ENCODE measurements at places on chromosomes 12 and 14.

GRCh38 chr14:37036669-37037341, 135.6 kb downstream of the SLC25A21 start:
- DNase-seq = no peak
- no peak overlapping the region for H3K4me3 ChIP-seq
- no peaks in the 10 kb centered on the region for H3K4me1 ChIP-seq
- no peak overlapping the region for H3K27ac ChIP-seq

GRCh38 chr14:90844321-90844720, 28.1 kb upstream of the TTC7B start:
- H3K4me1 ChIP-seq = no peaks in the 10 kb centered on the region
- no peak overlapping the region for H3K4me3 ChIP-seq
- no peaks in the 10 kb centered on the region for H3K27me3 ChIP-seq

GRCh38 chr14:94048691-94049624, 22.8 kb downstream of the OTUB2 start:
- no peak for DNase-seq
- no peak overlapping the region for H3K27ac ChIP-seq
- H3K4me3 ChIP-seq = no peak overlapping the region

DNA sequence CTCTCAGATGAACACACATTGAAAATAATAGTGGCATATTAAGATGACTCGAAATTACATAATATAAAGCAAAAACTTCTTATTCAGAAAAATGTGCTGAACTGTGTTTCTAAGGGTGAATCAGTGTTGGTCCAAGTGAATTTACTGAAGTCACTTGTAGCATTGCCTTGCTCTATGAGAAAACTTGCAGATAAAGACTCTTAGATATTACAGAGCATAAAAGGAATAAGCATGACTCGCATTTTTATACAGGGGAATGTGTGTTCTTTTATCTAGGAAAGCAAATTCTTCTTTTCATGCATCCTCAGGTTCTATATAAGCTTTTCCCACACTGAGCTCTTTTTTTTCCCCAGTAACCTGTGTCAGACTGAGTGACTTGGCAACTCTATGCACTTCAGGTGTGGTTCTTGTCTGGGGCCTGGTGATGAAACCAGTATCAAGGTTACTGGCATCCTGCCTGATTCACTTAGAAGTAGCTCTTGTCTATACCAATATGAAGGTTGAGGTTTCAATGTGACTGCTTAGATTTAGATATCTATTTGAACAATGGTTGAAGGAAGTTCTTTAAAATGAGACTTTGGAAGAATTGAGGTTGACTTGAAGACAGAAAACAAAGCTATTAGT, 76.1 kb downstream of the OTOGL start:
- no peaks in the 10 kb centered on the region for H3K36me3 ChIP-seq
- H3K27ac ChIP-seq = no peak overlapping the region
- no peaks in the 10 kb centered on the region for H3K4me1 ChIP-seq
- no peak overlapping the region for H3K4me3 ChIP-seq

- DNase-seq = no peak
- H3K27me3 ChIP-seq = no peaks in the 10 kb centered on the region
- H3K4me1 ChIP-seq = peaks cover 63% of the 10 kb centered on the region
- no peak overlapping the region for H3K4me3 ChIP-seq
- H3K27ac ChIP-seq = no peak overlapping the region
These were observed 30.1 kb downstream of the MED13L start for GRCh38 chr12:116247377-116247776.

- peaks cover 19% of the 10 kb centered on the region for H3K4me1 ChIP-seq
- no peaks in the 10 kb centered on the region for H3K27me3 ChIP-seq
- peak; percentile 72 for DNase-seq
- H3K36me3 ChIP-seq = no peaks in the 10 kb centered on the region
These were observed 24.8 kb upstream of the YY1 start for GRCh38 chr14:100213956-100214769.

DNA sequence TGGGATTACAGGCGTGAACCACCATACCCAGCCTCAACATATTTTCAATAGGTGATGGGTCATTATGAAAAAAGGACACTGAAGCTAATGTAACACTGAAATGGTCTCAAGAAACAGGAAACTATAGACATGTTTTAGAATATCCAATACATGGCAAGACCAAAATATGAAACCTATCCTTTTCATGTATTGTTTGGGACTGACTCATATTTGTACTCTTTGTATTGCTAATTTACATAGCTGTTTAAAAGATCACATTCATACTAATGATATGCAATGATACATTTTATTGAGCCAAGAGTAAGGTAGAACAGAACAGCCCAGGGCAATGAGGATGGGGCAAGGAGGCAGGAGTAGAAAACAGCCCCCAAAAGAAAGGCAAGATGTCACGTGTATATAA, 32.6 kb downstream of the RESF1 start:
- H3K27ac ChIP-seq = no peak overlapping the region
- peaks cover 14% of the 10 kb centered on the region for H3K36me3 ChIP-seq
- no peaks in the 10 kb centered on the region for H3K4me1 ChIP-seq
- H3K27me3 ChIP-seq = no peaks in the 10 kb centered on the region
- H3K4me3 ChIP-seq = no peak overlapping the region

DNA sequence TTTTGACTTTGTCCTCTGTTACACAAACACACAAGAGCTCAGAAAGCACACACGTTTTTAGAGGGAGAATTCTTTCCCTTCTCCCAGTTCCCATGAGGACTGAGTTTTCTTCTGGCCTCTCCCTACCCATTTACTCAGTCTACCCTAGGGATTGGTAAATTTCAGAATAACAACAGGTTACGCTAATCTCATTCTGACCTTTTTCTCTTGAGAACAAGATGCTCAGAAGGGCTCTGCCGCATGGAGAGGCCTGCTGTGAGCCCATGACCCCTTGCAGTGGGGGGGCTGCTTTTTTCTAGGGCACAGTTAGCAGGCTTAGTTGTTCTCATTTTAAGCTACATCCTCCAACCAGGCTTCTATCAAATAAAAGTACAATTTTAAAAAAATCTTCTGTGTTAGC, 69.5 kb downstream of the GPR135 start:
- no peaks in the 10 kb centered on the region for H3K4me1 ChIP-seq
- no peaks in the 10 kb centered on the region for H3K27me3 ChIP-seq
- no peaks in the 10 kb centered on the region for H3K36me3 ChIP-seq
- H3K4me3 ChIP-seq = no peak overlapping the region
- DNase-seq = no peak

GRCh38 chr12:131222329-131223139, 268.8 kb downstream of the ADGRD1 start:
- no peak overlapping the region for H3K27ac ChIP-seq
- H3K4me3 ChIP-seq = no peak overlapping the region
- DNase-seq = peak; percentile 9
- no peaks in the 10 kb centered on the region for H3K36me3 ChIP-seq
- no peaks in the 10 kb centered on the region for H3K27me3 ChIP-seq

Data from tibial nerve (tissue), 4 donors.